Effector CD4-positive, alpha-beta T cell (primary cell): ENCODE measurements at places on chromosomes 12 and 14.

DNA sequence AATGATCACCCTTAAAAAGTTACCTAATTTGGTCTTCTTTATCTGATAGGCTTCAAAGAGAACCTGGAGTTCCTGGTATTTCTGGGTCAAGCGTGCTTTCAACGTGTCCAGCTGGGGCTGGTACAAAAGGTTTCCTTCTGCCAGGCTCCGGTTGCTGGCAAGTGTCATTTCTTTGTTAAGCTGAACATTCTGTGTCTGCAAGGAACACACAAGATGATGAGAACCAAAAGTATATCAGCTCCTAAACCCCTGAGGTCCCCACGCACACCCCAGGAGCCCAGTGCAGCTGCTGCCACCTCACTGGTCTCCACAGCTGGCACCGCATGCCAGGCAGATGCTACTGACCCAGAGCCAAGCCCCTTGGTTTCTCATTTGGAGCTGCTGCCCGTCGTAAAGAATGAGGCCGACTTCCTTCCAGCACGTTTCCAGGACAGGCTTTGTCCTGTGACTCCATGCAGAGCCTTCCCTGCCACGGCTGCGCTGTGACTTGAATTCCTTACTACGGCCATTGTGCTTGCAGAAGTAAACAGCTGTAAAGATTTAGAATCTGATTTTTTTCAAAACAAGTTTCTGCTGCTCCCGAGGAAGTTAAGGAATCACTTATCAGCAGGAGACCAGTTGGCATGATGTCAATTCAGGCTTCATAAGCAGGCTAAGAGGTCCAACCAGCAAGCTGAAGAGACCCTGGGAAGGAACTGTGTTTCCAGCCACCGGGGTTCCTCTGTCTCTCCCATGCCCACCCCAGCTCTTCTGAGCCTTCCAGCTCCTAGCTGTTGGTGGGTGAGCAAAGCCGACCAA, 24.9 kb downstream of the VPS37B start:
- DNase-seq: no peak

DNA sequence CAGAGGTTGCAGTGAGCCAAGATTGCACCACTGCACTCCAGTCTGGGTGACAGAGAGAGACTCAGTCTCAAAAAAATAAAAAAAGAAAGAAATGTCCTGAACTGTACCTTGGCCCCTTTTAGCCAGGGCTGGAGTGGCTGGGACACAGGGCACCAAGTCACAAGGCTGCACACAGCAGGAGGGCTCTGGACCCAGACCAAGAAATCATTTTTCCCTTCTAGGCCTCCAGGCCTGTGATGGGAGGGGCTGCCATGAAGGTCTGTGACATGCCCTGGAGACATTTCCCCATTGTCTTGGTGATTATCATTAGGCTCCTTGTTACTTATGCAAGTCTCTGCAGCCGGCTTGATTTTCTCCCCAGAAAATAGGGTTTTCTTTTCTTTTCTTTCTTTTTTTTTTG, 5.1 kb upstream of the ACOT6 start:
- no peak for DNase-seq

- no peak for DNase-seq
Observed at GRCh38 chr14:77337880-77338279, 17.0 kb downstream of the GSTZ1 start.

DNA sequence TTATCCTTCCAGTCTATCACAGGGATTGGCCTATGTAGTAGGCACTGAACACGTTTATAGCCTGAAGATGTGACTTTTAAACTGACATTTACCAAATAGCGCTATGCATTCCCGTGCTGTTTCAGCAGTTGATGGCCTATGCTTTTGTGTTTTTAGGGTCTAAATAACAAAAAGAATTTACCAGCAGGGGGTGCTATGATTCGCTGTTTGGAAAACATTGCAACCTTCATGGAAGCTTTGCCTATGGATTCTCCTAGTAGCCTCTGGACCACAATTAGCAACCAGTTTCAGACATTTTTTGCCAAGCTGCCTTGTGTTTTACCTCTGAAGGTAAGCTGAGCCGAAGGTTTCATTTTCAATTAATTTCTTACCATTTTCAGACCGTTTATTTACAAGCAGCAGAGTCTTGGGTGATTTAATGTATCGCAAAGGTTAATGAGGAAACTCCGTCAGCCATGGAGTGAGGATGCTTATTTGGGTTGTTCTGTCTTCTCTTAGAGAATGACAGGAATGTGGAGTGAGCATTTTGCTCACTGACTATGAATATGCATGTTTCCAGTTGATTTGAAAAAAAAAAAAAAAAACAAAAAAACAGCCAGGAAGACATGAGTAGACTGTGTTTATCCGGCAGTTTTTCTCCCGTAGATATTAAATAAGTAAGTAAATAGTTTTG, 133.1 kb downstream of the PRIMA1 start:
- no peak for DNase-seq

- DNase-seq: no peak
Observed at GRCh38 chr14:52032204-52032801, 36.6 kb downstream of the NID2 start.

- no peak for DNase-seq
Observed at GRCh38 chr12:100146252-100146651, 3.6 kb upstream of the BLTP3B start.

DNA sequence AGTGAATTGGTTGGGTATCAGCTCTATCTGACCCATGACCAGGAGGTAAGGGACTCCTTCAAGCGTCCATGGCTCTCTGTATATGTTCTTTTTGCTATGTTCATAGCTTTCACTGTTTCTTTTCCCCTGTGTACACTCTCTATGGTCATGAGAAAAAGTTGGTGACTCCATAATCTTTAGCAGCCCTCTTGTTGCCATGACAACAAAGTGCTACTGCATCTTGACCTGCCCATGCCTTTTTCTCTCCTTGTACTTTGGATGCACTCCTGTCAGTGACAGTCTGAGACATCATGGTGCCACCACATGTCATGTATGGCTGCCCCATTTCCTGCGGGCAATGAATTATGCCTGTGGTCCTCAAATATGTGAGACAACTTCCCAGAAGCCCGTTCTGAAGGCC, 280.2 kb downstream of the TMEM121 start:
- DNase-seq: no peak

- no peak for DNase-seq
Observed at GRCh38 chr12:25723921-25724491, 170.9 kb upstream of the LMNTD1 start.

GRCh38 chr12:76444408-76444984, 96.3 kb upstream of the BBS10 start:
- DNase-seq: no peak

DNA sequence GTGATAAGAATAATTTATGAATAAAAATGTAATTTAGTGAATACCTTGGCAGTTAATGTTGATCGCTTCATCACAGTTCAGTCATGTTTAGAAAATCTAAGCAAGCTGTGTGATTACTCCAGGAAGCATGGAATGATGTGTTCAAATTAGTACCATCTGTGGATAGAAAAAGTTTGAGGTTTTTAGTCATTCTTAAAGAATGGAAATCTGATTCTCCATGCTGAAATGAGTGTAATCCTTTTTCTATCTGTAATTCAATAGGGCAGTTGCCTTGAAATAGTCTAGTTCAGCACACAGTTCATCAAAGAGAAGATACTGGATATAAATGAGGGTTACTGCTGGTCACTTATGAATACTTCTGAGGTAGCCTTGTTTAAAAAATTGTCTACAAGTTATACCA, 127.2 kb upstream of the MYF6 start:
- DNase-seq: no peak

DNA sequence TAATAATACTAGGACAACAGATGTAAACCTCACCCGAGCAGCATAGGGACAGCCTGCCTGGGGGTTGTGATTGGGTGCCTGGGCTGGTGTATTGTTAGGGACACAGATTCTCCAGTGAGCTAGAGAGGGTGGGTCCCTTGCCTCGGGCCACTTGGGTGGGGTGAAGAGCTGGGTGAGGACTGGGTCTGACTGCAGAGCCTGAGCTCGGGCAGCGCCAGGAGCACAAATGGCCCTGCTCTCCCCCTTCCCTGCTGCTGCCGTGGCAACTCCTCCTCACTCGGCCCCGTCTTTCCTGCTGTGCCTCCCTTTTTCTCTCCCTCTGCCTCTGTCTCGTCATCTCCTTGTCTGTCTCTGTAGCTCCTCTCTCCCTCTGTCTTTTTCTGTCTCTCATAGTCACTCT, 115.4 kb downstream of the GLT1D1 start:
- DNase-seq: no peak

DNA sequence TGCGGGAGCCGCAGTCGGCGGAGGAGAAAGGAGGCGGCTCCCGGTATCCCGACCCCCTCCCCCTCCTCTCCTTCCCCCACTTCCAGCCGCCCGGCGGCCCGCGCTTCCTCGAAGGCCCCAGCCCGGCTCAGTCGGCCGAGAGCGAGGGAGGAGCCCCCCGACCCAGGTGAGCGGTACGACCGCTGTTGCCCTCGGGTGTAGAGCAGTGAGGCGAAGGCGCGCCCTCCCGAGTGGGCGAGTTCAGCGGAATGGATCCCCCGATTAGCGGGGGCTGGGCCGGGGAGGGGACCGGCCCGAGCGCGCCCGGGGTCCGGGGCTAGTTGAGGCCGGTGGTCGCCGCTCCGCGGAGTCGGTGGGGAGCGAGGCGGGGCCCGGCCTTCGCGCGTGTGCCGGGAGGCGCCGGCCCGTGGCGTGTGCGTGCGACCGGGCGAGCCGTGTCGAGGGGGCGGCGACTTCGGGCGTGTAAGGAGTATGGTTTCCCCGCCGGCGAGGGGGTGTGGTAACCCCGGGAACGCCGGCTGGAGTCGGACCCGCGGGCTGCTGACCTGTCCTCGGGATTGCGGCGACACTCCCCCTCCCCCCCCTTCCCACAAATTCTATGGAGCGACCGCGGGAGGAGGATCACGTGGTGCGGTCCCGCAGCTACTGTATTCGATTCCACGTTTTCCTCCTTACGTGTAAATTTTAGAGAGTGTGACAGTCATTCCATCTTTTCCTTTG, 501 bp downstream of the RIMKLB start:
- peak; percentile 18 for DNase-seq

GRCh38 chr14:90924621-90925340, 108.6 kb upstream of the TTC7B start:
- no peak for DNase-seq

GRCh38 chr14:77838831-77839511, 39.1 kb downstream of the ADCK1 start:
- DNase-seq: no peak

DNA sequence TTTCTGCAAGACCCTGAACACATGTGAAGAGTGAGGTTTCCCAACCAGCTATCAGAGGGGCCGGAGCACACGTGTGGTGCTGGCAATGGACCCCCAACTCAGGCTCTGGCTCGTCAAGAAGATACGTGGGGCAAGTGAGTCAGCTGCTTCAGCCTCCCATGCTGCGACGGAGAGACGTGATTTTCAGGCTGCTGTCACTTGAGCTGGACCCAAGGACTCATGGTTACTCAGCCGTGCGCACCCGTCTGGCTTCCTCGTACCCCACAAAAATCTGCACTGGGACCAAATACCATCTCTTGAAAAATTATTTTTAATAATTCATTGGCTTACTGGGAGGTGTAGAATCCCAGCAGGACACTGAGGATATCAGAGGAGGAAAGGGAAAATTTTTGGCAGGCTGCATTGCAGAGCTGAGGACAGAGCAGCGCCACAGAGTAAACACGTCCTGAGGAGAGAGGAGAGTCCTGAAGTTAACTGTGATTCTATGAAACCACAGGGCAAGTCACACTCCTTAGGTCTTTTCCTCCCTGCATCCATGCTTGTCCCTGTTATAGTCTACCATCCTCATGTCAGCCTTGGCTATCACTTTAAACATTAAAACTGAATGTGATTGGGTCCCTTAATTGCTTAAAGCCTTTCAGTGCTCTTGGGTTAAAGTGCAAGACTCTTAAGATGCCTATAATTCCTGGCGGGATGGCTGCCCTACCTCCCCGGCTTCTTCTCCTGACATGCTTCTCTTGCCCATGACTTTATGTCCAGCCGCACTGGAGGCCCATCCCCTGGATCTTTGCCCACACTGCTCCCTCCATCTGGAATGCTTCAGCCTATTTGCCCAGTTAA, 95.3 kb upstream of the SLC35F4 start:
- no peak for DNase-seq

DNA sequence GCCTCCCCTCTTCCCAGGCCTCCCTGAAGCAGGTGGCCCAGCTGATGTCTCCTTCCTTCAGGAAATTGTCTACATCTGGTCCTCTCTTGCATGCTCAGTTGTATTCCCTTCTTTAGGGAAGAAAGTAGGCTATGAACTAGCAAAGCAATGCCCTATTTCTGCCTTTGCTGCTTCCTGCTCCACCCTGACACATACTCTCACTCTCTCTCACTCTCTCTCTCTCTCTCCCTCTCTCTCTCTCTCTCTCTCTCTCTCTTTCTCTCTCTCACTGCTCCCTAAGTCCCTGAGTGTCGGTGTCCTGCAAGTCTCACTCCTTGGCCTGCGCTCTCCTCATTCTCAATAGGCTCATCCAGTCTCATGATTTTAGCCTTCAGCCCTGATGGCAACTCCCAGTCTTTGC, 19.4 kb upstream of the PARP11 start:
- DNase-seq: no peak

GRCh38 chr14:75711105-75711795, 50.2 kb downstream of the TTLL5 start:
- no peak for DNase-seq

GRCh38 chr12:113318900-113319628, 15.8 kb downstream of the SLC8B1 start:
- DNase-seq: no peak

DNA sequence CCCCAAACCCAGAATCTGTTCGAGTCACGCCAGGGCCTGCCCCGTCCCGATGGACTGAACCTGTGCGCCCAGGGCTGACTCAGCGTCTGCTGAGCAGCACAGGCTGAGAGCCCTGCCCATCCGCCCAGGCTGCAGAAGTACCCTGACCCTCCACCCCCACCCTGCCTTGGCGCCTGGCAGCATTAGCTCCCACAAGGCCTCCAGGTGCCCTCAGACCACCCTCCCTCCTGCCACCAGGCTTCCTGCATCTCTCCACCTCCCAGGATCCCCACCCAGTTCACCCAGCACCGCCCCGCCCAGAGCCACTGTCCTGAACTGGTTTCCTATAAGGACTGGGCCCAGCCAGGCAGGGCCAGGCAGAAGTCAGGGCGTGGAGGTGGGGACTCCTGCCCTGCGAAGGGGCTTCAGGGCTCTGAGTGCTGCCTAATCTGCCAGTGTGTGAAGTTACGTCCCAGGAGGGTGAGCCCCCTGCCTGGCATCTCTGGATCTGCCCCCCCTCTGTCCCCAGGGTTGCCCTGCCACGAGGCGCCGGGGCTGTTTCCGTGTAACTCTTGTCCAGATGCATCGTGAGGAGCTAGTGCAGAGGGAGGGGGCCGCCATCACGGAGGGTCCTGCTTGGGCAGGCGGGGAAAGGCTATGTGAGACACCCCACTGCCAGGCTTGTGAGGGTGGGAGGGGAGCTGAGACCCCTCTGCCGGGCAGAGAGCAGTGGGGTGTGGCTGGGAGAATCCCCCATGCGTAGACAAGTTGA, 9.1 kb downstream of the ADSS1 start:
- no peak for DNase-seq

DNA sequence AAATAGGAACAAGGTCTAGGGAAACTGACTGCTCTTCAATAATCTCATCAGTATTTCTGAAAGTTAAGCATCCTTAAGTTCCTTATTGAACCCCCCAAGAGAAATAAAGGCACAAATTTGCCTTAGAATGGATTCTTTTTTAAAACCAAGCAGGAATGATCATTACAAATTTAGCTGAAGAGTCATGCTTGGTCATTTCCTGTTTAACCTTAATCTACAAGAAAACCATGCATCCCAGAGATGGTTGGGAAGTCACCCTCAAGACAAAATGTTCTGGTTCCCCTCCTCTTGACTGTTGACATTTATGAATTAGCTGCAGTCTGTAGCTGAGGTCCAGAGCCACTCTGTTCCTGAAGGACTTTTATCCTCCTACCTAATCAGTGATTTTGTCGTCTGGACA, 291.8 kb upstream of the G2E3 start:
- DNase-seq: no peak

- no peak for DNase-seq
Observed at GRCh38 chr14:76768671-76769500, 7.6 kb downstream of the VASH1 start.

- no peak for DNase-seq
Observed at GRCh38 chr12:4275016-4275869, 1.7 kb downstream of the CCND2 start.
